ENCODE measurements at places on chromosomes 2 and 18.

DNA sequence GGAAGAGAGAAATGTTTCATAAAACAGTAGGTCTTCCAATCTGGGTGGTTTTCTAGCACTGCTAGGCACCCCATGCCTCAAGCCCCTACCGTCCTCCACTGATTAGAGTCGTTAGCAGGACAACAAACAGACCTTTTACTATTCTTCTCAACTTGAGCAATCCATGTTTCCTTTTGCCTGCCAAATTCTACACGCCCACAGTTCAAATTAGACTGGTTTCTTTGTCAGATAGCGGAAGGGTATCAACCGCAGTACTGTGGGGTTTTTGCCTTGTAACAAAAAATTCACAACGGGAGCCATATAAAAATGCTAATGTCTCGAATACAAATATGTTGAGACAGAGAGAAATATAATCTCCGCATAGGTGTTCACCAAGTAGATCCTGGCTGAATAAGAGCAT lies 59.9 kb downstream of the VIT start:
- no peak for DNase-seq

- no peak for DNase-seq
Observed at GRCh38 chr2:181836583-181836982, 54.9 kb upstream of the ITPRID2 start.

- DNase-seq = no peak
Observed at GRCh38 chr18:9715088-9715343, 6.9 kb downstream of the RAB31 start.

- no peak for DNase-seq
Observed at GRCh38 chr18:8389391-8390340, 219.6 kb upstream of the RAB12 start.

DNA sequence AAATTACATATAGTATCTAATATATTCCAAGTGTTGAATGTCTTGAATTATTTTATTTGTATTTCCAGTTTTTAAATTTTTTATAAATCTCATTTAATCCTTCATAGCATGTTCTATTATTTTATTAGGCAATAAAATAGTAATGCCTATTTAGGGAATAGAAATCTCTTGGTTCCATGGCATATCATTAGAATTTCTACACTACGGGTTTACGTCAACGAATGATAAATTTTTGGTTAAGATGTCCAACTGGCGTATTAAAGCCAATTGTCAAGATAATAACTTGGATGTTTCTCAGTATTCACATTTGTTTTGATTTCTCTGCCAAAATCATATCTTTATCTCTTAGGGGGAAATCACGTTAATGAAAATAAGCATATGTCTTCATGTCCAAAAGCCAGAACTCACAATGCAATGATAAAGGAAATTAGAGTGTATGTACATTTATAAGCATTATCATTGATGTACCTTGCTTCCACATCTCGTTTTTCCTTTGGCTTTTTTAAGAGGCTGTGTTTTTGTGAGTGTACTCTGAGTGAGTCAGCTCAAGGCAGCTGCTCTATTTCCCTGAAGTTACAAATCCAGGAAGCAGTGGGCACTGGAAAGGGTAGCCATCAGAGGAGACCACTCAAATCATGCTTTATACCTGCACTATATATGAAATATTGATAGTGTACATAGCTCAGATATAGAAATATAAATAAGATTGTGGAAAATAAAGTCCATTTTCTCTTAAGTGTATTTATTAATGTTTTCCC lies 115.8 kb upstream of the PDE1A start:
- no peak for DNase-seq
